NCI-H226 (cell line): ENCODE measurements at places on chromosomes 11 and 22.

DNA sequence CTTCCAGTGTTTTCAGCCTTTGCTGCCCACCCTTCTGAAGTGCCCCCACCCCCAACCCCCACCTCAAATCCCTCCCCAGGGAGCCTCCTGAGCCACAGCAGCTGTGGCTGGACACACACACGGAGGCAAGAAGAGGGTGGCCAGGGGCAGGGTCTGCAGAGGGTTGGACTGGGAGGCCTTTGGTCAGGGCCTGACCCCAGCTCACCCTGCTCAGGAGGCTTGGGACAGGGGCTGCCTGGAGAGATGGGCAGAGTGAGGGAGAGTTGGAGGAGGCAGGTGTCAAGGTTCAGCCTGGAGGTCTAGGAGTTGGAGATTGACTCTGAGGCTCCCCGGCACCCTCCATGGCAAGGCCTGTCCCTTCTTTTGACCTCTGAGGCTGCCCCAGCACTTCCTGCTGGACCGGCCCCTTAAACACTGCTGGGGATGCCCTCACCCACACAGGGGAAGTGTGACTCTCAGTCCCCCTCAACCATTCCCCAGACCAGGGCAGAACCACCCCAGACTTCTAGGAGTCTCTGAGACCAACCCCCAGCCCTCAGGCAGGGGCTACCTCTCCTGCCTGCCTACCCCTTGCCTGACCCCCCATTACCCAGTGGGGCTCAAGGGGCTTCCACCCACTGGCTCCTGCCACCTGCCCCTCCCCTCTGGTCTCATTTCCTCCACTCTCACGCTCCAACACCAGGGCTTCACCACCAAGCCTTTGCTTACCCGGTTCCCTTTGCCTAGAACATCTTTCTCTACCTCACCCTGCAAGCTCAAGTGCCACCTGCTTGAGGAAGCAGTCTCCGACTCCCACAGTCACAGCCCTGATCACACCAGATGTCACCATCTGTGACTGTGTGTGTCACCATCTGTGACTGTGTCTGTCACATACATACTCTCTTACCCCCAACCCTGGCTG is 8.6 kb downstream of the ARAP1 start:
- DNase-seq: no peak

- no peak for DNase-seq
These were observed 877 bp downstream of the SLC25A17 start for GRCh38 chr22:40818192-40818746.

GRCh38 chr11:106917973-106918372 is 100.3 kb downstream of the GUCY1A2 start:
- peak; percentile 12 for DNase-seq

DNA sequence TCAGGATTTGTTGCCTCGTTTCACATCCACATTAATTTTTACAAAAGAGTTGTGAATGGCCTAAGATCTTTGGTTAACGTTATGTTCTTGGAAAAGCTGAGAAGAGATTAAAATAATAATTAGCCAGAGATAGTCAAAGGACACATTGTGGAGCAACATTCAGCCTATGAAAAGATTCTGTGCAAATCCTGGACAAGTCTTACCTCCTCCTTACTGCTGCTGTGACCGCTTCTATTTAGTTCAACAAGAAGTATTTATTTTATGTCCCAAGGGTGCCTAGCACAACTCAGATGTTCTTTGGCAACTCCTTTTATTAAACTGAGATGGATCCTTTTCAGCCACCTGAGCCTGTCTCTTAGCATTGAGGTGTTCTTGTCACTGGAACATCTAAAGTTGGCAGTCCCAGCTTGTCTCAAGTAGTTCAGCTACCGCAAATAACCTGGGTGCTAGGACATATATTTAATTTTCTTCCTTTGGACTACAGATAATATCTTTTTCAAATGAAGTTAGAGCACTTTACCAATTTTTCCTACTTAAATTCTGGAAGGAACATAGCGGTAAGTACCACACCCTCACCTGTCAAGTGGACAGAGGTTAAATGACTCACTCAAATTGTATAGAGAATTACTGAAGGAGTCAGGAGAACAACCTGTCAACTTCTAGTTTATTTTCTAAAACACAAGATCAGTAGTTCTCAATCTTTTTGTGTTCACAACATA is 80.5 kb upstream of the CHRM4 start:
- DNase-seq: no peak

- DNase-seq: no peak
These were observed 555 bp downstream of the TP53I11 start for GRCh38 chr11:44950031-44950624.

DNA sequence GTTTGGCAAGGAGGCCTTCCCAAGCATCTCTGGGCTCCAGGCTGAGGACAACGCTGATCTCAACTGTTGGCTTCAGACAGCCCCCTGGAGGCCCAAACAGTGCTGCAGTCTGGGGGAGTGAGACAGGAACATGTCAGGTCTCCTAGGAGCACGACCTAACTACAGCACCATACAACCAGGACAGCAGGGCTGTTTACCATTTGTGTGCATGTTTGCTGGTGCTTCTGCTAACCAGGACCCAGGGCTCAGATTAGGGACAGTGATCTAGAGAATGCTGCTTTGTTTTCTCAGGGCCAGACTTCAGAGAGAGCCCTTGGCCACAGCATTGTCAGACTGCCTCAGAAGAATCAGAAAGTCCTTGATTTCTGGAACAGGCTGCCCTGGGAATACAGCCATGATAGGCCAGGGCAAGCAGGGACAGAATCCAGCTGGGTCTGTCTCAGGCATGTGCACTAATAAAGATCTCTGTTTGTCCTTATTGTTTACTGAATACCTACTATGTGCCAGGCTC is 126.5 kb downstream of the VPREB1 start:
- DNase-seq: no peak

DNA sequence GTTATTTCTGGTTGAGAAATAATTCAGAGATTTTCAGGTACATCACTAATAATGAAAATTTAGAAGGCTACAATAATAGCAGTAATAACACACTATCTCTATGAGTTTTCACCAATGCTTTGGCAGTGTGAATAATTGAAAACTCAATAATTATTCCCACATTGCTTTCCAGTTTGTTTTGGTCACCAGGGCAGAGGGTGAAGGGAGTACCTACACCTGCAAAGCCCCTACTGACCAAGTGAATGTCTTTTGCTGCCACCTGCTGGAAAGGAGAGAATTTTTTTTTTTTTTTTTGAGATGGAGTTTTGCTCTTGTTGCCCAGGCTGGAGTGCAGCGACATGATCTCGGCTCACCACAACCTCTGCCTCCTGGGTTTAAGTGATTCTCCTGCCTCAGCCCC is 3.2 kb downstream of the NELL1 start:
- no peak for DNase-seq

- no peak for DNase-seq
These were observed 403.8 kb downstream of the CNTN5 start for GRCh38 chr11:99424313-99425084.

- DNase-seq: no peak
These were observed 54.7 kb upstream of the LYVE1 start for GRCh38 chr11:10622957-10623791.

GRCh38 chr11:75276686-75277085 is 36.1 kb downstream of the TPBGL start:
- no peak for DNase-seq

- no peak for DNase-seq
These were observed 203.7 kb downstream of the CTTN start for GRCh38 chr11:70601861-70602538.

- DNase-seq: no peak
These were observed at the start of gene FAM180B for GRCh38 chr11:47586098-47586855. Gene FAM180B (plus strand): TSS chr11:47586678. CDS start chr11:47586769, 91 bp downstream.

- no peak for DNase-seq
These were observed 203.1 kb downstream of the TENM4 start for GRCh38 chr11:79237703-79238102.

DNA sequence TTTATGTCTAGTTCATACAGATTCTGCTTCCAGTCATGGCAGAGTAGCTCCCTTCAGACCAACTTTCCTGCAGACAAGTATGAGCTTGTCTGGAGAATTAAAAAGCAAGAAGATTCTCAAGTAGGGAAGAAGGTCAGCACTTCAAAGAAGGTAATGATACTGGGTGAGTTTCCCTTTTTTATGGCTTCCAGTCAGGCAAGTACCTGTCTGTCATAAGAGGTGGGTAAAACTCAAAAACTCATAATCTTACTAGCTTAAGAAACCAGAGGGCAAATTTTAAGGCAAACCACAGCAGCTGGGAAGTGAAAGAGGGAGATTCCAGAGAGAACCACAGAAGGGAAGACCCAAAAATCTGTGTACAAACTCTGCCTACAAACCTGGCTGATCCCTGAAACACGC is 54.2 kb downstream of the DENND5A start:
- DNase-seq: peak; percentile 51

DNA sequence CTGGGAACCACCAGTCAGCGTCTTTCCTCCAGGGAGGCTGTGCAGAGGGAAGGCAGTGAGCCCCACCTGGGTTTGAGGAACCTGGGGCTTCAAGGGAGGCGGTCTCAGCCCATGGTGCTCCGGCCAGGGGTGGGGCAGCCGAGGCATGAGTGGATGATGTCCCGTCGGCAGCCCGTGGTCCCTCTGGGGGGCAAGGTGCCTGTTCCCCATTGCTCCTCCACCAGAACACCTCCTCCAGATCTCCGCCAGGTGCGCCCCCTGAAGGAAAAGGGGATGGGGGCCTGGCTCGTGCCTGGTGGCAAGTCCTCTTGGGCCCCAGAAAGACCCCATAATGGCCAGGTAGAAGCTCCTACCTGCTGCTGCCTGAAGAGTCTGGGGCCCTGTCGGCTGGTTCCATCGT is 94.1 kb downstream of the KCNQ1 start:
- no peak for DNase-seq

- no peak for DNase-seq
These were observed 14.0 kb upstream of the PAX6 start for GRCh38 chr11:31824879-31825837.

GRCh38 chr11:71323876-71324526 is 71.6 kb upstream of the SHANK2 start:
- DNase-seq: no peak

- no peak for DNase-seq
These were observed 257.4 kb upstream of the LRRC4C start for GRCh38 chr11:41716862-41717261.
